Stimulated activated naive CD8-positive, alpha-beta T cell treated with anti-CD3 and anti-CD28 coated beads, Interleukin-15, amount 100 ng/mL, for 72 hours (primary cell): ENCODE measurements at places on chromosomes 1 and 21.
A peak's percentile ranks its signal among the peaks of the same experiment; 100 is the strongest.

- peak; percentile 33 for DNase-seq
These were observed at the start of gene AVPR1B for GRCh38 chr1:206117151-206117948. AVPR1B (minus strand) TSS chr1:206117388; CDS start chr1:206116890, 498 bp downstream.

GRCh38 chr1:216626394-216627067 lies 96.7 kb downstream of the ESRRG start:
- DNase-seq: no peak

- DNase-seq: peak; percentile 23
These were observed 12.0 kb downstream of the OR2M4 start for GRCh38 chr1:248243204-248243603.

DNA sequence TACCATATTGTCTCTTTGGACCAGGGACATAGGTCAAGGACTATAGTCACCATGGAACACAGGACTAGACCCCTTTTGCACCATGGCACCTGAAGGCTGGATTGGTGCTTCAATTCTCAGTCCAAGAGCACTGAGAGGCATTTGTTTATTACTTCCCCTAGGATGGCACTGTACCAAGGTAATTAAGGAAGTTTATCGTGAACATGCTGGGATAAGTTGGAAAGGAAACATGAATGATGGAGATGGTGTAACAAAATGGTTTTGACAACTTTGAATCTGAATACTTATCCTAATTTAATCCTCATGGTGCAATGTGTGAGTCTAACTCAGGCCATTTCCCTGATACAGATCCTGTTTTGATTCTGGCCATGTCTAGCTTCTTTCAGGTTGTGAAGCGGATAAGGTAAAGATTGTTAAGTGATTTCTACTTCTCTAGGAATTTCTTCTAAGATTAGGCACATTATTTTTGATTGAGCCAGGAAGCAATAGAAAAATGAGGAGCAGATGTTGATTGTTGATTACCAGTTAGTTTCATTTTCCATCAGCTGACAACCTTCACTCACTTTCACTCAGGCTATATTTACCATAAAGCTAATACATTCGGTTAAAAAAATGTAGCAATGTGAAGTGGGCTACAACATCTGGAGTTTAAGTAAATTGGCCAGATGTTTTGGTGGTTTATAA lies 37.3 kb upstream of the SIPA1L2 start:
- no peak for DNase-seq

DNA sequence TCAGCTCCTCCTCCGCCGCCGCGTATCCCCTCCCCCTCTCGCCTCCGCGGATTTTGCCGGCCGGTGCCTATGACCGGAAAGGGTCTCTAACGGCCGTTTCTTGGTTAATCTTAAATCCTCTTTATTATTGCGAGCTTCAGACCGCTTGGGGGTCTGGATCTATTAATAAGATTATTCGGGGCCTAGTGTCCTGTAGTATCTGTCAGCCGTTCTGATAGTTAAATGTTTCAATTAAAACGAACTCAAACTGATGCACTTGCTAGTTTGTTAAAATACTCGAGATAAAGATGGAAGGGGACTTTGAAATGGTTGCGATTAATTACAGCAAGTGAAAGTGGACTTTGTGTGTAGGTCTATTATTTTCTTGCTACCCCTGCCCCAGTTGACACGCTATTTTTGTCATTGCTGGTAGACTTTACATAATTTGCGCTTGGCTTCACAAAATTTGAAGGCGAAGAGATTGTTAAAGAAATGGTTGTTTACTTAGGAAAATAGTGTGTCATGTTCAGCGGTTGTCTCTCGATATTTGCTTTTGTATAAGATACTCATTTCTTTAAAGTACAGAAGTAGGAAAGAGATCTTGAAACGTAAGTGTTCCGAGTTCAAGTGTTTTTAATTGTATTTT lies 779 bp downstream of the SON start:
- peak; percentile 83 for DNase-seq

- no peak for DNase-seq
These were observed 104.7 kb downstream of the NCAM2 start for GRCh38 chr21:21102896-21103295.

- DNase-seq: no peak
These were observed 17.9 kb downstream of the SFT2D2 start for GRCh38 chr1:168243636-168244212.

DNA sequence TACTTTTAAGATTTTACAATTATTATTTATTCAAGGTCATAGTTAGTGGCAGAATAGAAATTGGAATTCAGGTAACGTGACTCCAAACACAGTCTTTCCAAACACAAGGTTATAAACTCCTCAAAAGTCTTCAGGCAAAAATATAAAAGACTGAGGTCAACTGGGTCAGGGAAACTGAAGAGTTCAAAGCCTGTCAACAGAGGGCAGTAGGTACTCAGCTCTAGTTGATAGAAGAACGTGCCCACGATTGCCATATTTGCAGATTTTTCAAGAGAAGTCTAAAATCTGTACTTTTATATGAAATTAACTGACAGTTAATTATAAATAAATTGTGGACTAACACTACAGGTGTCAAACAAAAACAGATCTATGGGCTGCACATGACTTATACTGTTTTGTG lies 135.0 kb downstream of the LHX4 start:
- no peak for DNase-seq

DNA sequence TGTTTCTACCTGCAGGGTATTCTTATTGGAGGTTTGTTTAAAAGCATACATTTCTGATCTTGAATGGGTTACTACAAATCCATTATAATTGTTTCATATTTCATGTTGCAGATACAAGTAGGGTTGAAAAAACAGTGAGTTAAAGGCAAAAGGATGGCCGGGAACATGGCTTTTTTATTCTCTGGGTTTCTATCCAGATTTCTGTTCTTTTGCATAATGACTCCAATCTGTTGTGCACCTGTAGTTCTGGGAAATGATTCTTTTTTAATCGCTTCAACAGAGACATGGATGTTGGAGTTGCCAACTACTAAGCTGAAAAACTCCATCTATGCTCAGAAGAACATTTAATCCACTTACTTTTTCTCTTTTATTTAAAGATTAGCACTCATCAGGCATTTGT lies 2.7 kb upstream of the ADAMTS1 start:
- no peak for DNase-seq

DNA sequence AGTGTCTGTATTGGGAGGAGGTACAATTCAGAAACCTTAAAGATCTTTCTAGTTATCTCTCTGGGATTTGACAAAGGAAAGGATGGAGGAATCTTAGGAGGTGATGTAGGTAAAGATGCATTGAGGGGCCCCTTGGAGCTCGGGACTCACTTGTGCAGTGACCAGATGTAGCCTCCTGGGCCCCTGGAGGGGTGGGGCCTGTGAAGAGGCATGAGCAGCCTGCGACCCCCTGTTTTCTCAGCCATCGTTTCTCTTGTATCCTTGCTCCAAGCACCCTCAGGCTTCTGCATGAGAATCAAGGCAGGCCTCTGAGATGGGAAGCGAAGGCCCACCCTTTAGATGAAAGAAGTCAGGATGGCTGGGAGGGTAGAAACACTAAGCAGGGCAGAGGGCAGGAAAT lies 39.6 kb downstream of the LGR6 start:
- no peak for DNase-seq

DNA sequence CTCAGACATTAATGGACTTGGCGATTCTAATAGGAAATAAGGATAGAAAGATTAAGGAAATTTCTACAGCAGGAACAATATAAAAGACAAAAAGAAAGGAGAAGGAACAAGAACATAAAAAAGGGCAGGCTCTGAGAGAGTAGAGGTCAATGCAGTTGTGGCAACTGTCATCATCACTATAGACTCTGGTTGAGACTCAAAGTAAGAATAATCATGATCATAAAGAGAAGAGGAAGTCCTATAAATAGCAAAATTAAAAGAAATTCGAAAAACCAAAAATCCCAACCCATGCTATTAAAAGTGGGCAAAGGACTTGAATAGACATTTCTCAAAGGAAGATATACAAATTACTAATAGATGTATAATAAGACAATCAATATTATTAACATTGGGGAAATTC lies 14.4 kb upstream of the XCL1 start:
- no peak for DNase-seq

DNA sequence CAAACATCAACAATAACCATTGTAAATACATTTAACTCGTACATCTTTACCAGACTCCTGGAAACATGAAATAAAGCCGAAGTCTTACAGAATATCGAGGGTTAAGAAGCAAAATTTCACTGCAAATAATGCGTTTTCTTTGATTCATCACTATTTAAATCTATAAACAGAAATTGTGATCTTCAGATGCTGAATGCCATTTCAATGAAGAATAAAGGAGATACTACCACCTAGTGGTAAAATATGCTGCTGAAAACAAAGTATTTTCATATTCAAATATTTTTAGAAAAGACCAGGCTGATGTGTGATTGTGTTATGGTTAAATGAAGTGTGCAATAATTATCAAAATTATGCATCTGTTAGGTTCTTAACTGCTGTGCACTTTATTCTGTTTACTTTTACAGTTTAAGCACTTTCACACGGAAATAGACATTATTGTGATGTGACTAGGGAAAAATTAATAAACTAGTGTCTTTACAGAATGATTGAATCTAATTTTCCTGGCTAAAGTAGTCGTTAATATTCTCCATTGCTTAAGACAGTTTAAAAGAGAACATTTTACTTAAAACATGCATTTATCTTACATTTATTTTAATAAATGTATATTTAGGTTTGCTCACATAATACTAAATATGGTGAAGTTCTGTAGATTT lies 1093.1 kb downstream of the MRPL39 start:
- no peak for DNase-seq

DNA sequence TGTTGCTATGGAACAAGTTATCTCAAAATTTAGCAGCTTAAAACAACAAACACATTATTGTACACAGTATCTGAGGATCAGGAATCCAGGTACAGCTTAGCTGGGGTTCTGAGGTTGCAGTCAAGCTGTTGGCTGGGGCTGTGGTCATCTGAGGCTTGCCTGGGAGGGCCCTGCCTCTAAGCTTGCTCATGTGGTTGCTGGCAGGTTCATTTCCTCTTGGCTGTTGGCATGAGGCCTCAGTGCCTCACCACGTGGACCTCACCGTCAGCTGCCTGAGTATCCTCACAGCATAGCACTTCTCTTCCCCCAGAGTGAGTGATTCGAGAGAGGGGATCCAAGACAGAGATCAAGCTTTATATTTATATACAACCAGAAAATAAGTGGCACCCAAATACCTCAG lies 18.6 kb downstream of the NTPCR start:
- DNase-seq: no peak

GRCh38 chr1:25825605-25826004 lies 5.9 kb downstream of the MTFR1L start:
- no peak for DNase-seq

DNA sequence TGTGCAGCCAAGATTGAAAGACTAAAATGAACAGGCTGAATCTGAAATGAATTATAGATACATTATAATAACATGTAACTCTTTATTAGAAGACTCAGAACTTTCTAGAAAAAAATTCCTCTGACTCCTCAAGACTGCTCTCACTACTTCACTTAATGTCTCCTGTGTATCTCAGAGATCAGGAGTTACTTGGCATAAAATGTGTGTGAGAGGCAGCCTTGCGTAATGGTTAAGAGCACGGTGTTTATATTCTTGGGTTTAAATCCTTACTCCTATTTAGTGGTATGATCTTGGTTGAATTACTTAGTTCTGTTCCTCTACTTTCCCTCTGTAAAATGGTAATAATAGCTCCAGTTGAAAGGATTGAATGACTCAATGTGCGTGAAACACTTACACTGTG lies 634.9 kb downstream of the LTN1 start:
- DNase-seq: no peak

GRCh38 chr1:182809414-182809957 lies 19.9 kb downstream of the NPL start:
- DNase-seq: no peak

DNA sequence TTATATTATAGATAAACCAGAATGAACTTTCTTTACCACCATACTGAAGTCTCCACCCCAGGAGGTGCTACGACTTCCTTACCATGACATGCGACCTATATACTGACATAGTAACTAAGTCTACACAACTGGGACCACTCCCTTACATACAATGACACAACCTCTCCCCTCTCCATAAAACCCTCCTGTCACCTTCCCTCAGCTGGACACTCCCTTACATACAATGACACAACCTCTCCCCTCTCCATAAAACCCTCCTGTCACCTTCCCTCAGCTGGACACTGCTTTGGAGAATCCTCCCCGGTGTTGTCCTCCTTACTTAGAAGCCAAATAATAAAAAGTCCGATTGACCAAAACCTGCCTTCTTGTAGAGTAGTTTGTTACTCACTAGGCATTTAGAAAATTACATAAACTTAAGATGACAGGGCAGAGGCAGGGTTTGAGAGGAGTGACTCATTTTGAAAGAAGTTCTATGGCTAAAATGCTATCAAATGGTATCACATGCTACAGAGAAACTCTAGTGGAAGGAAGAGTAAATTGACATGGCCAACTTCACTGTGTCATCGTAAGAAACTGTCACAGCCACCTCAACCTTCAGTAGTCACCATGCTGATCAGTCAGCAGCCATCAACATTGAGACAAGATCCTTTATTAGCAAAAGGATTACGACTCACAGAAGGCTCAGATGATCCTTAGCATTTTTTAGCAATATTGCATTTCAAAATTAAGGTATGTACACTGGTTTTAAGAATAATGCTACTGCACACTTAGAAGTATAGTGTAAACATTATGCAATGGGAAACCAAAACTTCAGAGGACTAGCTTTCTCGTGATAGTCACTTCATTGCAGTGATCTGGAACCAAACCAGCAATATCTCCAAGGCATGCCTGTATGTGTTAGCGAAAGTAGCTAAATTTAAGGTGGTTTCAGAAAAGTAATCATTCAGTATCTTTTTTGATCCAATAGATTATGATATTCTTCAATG lies 56.4 kb downstream of the AHCTF1 start:
- peak; percentile 3 for DNase-seq

DNA sequence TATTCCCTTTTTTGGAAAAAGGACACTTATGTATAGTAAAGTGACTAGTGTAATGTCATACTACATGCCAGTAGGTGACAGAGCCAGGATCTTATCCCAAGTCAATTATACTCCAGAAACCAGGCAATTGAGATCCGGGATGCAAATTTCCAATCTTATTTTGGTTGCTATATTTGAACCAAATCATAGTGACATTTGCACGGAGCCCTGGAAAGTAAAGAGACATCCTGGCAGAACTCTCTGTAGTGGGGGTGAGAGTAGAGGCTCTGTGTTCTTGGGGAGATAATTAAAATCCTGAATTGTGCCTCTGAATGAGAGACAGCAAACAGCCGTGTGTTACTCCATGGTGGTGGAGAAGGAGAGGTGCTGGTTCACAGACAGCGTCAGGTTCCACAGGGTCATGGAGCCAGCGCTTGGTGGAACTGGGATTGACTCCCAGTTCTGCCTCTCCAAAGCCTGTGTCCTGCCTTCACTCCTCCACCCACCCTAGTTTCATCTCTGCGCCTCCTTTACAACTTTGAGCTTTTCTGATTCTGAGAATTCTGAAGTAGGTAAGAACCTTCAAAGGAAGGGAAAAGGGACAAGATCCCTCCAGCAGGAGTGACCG lies 432.3 kb downstream of the PTPRU start:
- no peak for DNase-seq

DNA sequence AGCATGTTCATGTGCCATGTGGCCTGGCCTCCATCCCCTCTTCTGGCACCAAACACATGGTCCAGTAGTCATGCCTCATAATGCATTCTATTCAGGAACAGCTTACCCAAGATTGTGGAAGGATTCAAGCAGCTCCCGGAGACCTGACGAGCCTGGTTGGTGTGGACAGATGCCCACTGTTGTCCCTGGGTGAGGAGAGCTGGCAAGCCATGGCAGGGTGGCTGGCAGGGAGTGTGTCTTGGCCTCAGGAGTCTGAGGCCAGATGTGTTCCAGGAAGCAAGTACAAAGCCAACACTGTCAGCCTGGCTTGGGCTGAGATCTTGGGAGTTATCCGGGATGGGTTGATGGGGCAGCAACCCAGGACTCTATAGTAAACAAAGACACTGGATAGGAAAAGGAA lies 7.3 kb upstream of the FABP3 start:
- no peak for DNase-seq
